Activated CD4-positive, CD25-positive, alpha-beta regulatory T cell (primary cell): ENCODE measurements at places on chromosomes 11 and 22.

GRCh38 chr11:16946477-16947282 is 67.5 kb downstream of the PLEKHA7 start:
- DNase-seq = no peak

- no peak for DNase-seq
Measured at GRCh38 chr11:19013181-19013857, 47.2 kb downstream of the MRGPRX2 start.

DNA sequence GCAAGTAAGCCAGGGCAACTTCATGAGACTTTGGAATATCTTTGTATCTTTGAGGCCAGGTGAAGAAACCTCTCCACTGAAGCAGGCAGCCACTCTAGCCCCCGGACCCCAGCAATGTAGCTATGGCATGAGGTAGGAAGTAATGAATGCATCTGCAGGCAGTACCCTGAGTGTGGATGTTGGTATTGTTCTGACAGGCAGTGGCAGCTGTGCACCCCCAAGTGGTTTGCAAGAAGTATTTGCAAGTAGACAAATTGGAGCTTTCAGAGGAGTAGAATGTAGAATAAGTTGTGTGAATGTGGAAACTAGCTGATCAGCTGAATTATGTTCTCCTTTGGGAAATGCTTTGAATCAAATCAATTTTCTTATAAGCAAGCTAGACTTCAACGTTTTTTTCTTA is 194.4 kb upstream of the PGR start:
- DNase-seq = no peak

DNA sequence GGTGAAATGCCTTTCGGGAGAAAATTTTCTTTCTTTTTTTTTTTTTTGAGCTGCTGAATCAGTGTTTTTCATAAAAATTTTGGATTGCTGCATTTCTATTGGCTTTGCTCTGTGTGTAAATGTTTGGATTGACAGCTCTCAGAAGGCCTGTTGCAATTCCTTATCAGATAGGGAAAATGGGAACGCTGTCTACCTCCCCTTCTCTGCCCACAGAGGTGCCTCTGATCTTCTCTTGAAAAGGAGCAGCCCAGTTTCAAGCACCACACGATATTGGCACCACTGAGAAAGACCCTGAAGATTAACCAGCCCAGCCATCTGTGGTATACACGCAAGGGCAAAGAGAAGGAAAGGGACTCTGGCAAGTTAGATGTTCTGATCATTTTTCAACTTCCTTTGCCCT is 1272.2 kb downstream of the LRRC4C start:
- no peak for DNase-seq

DNA sequence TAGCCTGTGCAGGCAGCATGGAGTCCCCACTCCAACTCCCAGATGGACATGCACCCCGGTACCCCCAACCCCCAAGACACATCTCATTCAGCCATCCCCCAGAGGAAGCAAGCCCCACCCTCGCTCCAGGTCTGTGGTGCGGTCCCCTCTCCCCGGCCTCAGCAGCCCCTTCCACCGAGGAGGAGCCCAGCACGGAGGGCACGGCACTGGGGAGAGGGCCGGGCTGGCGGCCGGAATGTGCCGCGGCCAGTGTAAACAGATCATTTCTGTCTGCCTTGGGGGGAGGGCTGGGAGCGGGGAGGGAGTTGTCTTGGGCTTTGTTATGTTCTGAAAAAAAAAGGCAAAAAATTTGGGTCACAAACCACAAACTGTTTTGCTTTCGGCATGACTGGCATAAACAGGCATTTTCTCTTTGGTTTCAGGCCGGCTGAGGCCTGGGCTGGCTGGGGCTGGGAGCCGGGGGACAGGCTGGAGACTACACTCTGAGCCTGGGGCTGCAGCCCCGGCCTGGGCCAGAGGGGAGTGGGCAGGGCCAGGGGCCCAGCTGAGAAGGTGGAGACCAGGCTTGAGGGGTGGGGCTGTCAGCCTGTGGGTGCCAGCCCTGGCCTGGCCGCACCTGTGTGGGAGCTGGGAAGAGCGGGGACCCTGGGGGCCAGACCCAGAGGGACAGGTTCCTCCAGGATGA is 16.8 kb downstream of the IGF2 start:
- no peak for DNase-seq

DNA sequence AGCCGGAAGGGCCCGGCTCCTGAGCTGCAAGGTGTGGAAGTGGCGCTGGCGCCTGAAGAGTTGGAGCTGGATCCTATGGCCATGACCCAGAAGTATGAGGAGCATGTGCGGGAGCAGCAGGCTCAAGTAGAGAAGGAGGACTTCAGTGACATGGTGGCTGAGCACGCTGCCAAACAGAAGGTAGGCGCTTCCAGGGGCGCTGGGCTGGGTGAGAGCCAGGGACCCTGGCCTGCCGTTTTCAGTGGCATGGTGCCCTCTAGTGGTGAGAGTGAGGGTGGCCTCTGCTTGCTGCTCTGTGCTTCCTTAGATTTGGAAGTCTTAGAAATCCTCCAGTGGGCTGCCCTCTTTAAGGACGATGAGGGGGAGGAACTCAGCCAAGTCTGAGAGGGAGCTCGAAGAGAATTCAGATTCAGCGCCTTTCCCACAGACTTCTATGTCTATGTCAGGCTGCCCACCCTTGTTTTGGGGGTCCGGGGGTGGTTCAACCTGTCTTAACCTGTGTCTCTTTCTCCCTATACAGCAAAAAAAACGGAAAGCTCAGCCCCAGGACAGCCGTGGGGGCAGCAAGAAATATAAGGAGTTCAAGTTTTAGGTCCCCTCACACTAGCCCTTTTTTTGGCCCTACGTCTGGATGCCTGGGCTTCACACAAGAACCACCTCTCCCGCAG is 1.8 kb upstream of the PACS1 start:
- DNase-seq = peak; percentile 65

GRCh38 chr22:25053153-25053805 is 100.8 kb downstream of the KIAA1671 start:
- DNase-seq = no peak

DNA sequence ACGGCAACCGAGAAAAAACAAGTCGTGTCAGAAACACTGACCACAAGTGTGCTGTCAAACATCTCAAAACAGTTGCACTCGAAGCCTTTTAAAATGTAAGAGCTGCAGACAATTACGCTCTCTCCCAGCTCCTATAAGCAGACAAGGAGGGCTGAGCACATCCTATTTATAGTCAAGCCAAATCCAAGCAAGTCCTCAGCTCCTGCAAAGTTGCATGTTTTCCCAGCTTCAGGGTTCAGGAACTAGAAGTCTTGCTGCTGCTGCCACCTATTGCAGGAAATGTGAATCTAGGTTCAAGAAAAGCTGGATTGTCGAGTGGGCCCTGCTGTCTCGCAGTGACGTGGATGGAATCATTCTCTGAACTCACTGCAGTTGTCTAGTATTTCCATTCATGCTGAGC is 15.5 kb downstream of the EFCAB6 start:
- no peak for DNase-seq

- no peak for DNase-seq
Measured at GRCh38 chr11:130548491-130548833, 100.0 kb downstream of the ADAMTS15 start.

- DNase-seq = no peak
Measured at GRCh38 chr22:29138556-29139305, 65.9 kb downstream of the KREMEN1 start.

- DNase-seq = no peak
Measured at GRCh38 chr22:42959576-42960509, 55.1 kb downstream of the PACSIN2 start.

DNA sequence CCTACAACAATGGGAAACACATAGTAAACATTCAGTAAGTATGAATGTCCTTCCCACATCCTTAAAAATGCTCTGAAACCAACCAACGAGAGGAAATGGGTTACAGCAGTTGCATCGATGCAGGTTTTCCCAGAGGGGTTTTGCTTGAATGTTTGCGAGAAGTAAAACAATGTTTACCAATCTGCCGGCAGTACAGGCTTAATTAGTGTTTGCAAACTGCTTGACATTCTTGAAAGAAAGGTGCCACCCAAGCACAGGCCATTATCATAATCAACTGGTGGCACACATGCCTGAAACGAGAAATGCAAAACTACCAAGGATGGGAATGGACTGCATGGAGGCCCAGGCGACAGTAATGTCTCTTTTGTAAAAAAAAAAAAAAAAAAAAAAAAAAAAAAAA is 27.1 kb upstream of the OPCML start:
- no peak for DNase-seq

GRCh38 chr22:30033137-30033536 is 47.1 kb upstream of the HORMAD2 start:
- DNase-seq = no peak

GRCh38 chr11:98277251-98277912 is 743.4 kb upstream of the CNTN5 start:
- DNase-seq = no peak

GRCh38 chr11:15800111-15800800 is 556.1 kb downstream of the SOX6 start:
- DNase-seq = no peak

GRCh38 chr22:19567157-19568009 is 43.2 kb upstream of the CLDN5 start:
- no peak for DNase-seq

DNA sequence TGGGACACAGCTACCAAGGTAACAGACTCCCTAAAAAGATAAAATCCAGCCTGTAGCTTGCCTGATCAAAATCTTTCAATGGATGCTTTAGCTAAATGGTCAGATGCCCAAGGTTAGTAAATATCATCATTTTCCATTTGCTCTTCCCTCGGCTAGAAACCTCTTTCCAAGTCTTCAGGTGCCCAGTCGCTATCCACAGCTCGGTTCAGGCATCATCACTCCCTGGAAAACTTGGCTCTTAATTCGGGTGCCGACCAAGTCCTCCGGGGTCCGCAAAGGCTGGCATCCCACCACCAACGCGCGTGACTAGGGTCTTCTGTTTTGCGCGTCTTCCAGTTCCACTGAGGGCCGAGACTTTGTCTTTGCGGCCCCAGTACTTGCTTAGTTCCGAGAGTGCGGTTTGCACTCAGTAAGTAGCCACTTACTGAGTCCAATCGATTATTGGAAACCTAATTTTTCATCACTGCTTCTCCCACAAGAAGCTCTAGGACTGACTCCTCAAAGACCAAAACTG is 44.3 kb downstream of the OR4D9 start:
- DNase-seq = no peak

GRCh38 chr11:31895926-31896325 is 84.8 kb upstream of the PAX6 start:
- DNase-seq = no peak

- DNase-seq = peak; percentile 66
Measured at GRCh38 chr11:9663699-9664275, at the start of gene SWAP70. TSS of gene SWAP70 (plus strand) at chr11:9664077. CDS start at chr11:9664180, 103 bp downstream.

DNA sequence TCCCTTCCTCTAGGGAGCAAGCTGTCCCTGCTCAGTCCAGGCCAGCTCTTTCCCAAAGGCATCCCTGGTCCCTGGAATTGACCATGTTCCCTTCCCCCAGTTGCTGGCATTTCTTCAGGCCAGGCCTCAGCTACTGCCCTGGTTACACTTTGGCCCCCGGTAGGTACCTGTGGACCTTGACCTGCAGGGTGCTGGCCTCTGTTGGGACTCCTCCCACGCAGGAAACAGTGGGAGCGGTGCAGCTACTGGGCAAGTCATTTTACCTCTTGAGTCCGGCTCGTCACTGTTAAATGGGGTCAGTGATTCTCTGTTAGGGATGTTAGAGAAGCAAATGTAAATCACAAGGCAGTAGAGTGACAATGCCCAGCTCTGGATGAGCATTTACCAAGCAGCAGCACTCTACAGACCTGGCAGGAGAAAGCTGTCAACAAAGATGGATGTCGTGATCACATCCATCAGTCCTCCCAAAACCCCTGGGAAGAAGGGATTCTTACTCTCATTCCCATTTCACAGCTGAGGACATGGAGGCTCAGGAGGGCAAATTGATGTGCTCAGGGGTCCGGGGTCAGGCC is 16.9 kb downstream of the MYO7A start:
- no peak for DNase-seq

- DNase-seq = no peak
Measured at GRCh38 chr22:27993201-27993635, 74.2 kb upstream of the PITPNB start.

DNA sequence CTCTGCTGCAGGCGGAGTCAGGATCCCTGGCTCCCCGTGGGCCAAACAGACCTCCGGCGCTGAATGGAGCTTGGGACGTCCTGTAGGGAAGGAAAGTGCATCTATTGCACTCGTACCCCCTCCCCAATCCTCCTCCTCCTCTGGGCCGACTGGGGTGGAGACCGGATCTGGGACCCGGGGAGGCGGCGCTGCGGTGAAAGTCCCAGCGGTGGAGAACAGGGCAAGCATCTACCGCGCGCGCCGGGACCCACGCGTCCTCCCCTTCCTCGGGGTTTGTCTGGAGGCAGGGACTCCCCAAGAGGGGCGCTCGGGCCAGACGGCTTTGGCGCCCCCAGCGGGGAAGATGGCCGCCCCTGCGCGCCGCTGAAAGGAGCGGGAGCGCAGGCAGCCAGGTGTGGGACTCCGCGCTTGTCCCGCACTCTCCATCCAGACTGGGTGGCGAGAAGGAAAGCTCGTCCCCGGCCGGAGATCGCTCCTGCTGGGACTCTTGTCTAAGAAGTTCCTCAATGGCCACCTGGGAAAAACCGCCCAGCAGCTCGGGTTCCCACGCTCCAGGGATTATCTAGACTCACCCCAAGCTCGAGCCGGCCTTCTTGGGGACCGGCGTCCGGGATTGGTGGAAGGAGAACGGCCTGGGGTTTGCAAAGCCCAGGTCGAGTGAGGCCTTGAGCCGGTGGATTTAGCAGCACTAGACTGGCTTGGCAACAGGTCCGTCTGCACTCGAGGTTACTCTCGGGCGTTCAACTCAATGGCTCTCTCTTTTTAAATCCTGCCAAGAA is 718 bp downstream of the FADS2 start:
- no peak for DNase-seq

- DNase-seq = no peak
Measured at GRCh38 chr22:17633998-17634323, 4.6 kb upstream of the BCL2L13 start.

GRCh38 chr22:22753526-22754267 is 109.3 kb downstream of the GGTLC2 start:
- DNase-seq = peak; percentile 63

DNA sequence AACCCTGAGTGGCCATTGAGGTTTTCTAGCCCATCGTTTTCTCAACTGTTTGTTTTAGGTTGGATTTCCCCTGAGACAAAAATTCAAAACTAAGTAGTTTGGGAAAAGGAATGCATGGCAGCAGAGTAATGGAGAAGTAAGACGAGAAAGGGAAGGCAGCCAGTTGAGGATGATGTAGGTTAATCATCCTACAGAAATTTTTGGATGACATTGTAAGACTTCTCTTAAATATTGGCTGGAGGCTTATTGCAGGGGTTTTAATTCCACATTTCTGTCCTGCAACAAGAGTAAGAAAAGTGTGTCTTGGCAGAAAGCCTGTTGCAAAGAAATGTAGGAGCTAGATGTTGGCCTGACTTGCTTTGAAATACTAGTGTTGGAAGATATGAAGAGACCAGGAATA is 308.8 kb downstream of the LUZP2 start:
- DNase-seq = no peak

- no peak for DNase-seq
Measured at GRCh38 chr11:14347991-14348390, 11.0 kb downstream of the RRAS2 start.
